ENCODE measurements at places on chromosomes 2 and 18. TPM values are rescaled to one million over a fixed set of nuclear protein-coding genes. Genes with fewer than 3 reads are reported as not detected.

- no peak for DNase-seq
Measured at GRCh38 chr2:157267476-157267875, 10.0 kb downstream of the GALNT5 start.

DNA sequence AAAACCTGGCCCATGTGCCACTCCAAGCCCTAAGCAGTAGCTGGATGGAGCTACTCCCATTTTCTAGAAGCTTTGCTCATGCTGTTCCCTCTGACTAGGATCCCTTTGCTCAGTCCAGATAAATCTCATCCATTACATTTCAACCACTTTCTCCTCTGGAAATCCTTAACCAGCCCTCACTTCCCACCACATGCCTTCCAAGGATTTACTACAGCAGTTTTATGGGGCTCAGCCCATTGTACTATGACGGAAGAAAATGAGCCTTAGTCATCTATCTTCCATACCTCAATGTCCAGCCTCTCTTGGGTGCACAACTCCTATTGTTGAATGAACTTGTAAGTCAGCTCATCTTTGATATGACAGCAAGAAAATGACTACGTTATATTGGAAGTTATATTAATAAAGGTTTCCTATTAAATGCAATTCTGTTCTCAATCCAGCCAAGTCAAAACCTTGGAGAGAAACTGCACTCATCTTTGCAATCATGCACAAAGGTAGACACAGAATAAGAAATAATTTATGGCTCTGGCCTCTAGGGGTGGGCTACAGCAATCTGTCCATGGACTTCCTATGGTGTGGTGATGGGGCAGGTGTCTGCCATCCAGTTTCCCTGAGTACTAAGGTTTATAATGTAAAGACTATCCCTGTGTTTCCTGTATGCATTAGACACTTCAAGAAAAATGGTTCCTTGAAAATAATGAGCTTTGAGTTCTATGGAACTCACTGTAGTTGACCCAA is 3.4 kb downstream of the B4GALT6 start:
- no peak for DNase-seq

AMMECR1L gene
- total RNA-seq, result 21.6 TPM

GRCh38 chr2:132652474-132652873 is 17.5 kb downstream of the LYPD1 start:
- DNase-seq, result no peak

GRCh38 chr2:144694456-144694855 is 174.5 kb upstream of the ZEB2 start:
- no peak for DNase-seq

GRCh38 chr18:58225101-58225500 is 181.1 kb downstream of the NEDD4L start:
- DNase-seq, result no peak

GRCh38 chr2:48415836-48416515 is 114.0 kb upstream of the STON1 start:
- DNase-seq, result no peak
